ENCODE measurements at places on chromosomes 4 and X. TPM values are rescaled to one million over a fixed set of nuclear protein-coding genes. Genes with fewer than 3 reads are reported as not detected.

Gene RBM47
- 3.5 TPM for total RNA-seq

Gene FGG
- total RNA-seq: not detected

Gene ZNF81
- total RNA-seq: 16.6 TPM

Gene LNX1
- 32.3 TPM for total RNA-seq

Gene PRDM8
- 5.3 TPM for total RNA-seq

Gene AKAP14
- total RNA-seq: 5.1 TPM

Gene ANAPC10
- total RNA-seq: 41.8 TPM

Gene GAGE12H
- not detected for total RNA-seq

Gene QDPR
- total RNA-seq: 49.6 TPM

Gene AFP
- not detected for total RNA-seq

Gene MAGEA8
- total RNA-seq: not detected

Gene UGT8
- total RNA-seq: 15.0 TPM

Gene ZCCHC18
- 15.5 TPM for total RNA-seq

Gene L1CAM
- total RNA-seq: 182 TPM

Gene AADAT
- total RNA-seq: 31.6 TPM

Gene CPZ
- total RNA-seq: 1.4 TPM

Gene NLGN4X
- 71.3 TPM for total RNA-seq
